Activated CD4-positive, alpha-beta memory T cell treated with anti-CD3 and anti-CD28 coated beads, Interleukin-2, amount 10 ng/mL, durations not matched to agents 7 days and 5 days (primary cell): ENCODE measurements at places on chromosomes 3 and 15. TPM values are rescaled to one million over a fixed set of nuclear protein-coding genes. Genes with fewer than 3 reads are reported as not detected.

DNA sequence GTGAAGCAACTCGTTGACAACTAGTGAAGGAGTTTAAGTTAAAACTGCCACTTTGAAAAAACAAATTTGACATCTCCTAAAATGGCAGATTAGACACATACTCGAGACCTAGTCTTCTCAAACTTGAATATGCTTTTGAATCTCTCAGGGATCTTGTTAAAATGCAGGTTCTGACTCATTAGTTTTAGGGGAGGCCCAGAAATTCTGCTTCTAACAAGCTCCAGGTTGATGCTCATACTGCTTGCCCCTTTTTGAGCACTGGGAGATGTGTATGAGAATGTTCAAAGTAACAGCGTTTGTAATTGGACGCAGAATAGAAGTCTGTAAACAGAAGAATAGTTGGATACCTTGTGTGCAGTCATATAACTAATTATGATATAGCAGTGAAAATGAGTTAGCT is 1.6 kb downstream of the C3orf38 start:
- DNase-seq = no peak
- peaks cover 51% of the 10 kb centered on the region for H3K4me1 ChIP-seq
- peak overlapping the region; percentile 34 for H3K27ac ChIP-seq
- peaks cover 38% of the 10 kb centered on the region for H3K36me3 ChIP-seq

EPHB1 gene
- 0.80 TPM for total RNA-seq

GRCh38 chr3:149658744-149659497 is 1.1 kb upstream of the WWTR1 start:
- H3K4me1 ChIP-seq = peaks cover 22% of the 10 kb centered on the region
- H3K27me3 ChIP-seq = peaks cover 53% of the 10 kb centered on the region
- DNase-seq = no peak

- H3K27ac ChIP-seq = no peak overlapping the region
- H3K4me1 ChIP-seq = no peaks in the 10 kb centered on the region
- no peaks in the 10 kb centered on the region for H3K27me3 ChIP-seq
- H3K4me3 ChIP-seq = no peak overlapping the region
Measured at GRCh38 chr15:100560323-100560722, 31.6 kb upstream of the CERS3 start.

TTC23 gene
- total RNA-seq = 1.6 TPM

DNA sequence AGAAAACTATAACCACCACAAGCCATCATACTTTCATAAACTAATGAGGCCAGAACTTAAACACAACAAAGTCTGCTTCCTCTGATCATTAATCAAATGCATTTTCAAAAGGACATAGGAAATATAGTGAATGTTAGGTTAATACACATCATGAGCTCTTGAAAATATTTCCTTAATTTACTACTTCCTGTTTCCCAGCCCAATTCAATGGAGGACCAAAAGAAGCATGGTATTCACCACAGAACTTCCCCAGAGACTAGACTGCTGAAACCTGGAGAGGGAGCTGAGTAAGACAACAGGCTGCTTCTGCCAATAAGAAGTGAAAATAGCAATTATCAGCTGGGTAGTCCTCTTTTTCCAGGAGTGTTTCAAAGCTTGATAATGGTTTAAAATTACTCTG is 250.3 kb downstream of the ULK4 start:
- peaks cover 2% of the 10 kb centered on the region for H3K36me3 ChIP-seq
- H3K4me3 ChIP-seq = no peak overlapping the region

- no peaks in the 10 kb centered on the region for H3K27me3 ChIP-seq
- no peak overlapping the region for H3K27ac ChIP-seq
- no peak for DNase-seq
Measured at GRCh38 chr3:105385819-105386508, 19.3 kb downstream of the ALCAM start.

DNA sequence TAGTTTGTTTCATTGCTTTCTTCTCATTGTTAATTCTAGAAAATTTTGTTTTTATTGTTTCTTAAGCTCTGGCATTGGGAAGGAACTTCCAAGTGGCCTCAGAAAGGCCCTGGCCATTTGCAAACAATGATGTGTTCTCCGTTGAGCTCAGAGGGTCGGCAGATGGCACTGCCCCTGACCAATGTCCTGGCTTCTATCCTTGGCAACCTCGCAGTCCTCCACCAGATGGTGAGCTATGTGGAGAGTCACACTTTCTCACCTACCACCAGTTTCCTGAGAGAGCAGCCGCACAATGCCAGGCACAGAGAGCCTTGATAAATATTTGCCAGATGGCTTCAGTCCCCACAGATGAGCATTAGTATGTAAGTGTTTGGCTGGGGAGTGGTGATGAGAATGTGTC is 343.7 kb downstream of the EPHB1 start:
- H3K4me1 ChIP-seq = no peaks in the 10 kb centered on the region
- no peak for DNase-seq
- H3K4me3 ChIP-seq = no peak overlapping the region
- no peak overlapping the region for H3K27ac ChIP-seq
- no peaks in the 10 kb centered on the region for H3K36me3 ChIP-seq

KLF15 gene
- not detected for total RNA-seq

DNA sequence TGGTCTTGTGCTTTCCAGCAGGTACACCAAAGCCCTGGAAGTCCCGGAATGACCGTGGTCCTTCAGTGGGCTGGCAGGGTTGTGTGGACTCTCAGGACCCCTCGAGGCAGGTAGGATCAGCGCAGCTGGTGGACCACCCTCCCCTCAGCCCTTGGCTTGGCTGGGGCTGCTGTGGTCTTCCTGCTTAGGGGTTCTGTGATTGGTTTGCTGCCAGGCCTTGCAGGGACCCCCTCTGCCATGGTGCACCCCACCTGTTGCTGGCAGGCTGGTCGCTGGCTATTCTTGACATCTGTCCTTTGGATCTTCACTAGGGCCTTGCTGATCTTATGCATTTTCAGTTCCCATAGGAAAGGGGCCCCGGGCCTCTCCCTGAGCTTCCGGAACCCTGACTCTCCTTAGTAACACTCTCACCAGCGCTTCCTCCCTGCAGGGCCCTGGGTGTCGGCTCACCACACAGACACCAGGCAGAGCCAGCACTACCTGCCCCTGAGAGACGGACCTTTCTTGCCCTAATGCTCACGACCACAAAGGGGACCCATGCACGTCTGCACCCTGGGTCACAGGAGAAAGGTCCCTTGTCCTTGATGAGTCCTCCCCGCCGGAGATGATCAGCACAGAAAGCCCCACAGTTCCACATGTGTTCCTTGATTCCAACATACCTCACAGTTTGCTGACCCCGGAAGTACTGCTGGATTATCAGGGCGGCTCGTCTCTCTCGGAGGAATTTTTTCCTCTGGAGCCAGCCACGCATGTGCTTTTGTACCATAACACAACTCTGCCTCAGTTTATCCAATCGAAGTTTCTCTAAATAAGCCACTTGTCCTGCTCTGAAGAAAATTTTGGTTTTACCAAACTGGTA is 51.7 kb downstream of the MYO5C start:
- H3K27me3 ChIP-seq = peaks cover 11% of the 10 kb centered on the region
- no peak overlapping the region for H3K4me3 ChIP-seq
- no peaks in the 10 kb centered on the region for H3K36me3 ChIP-seq
- DNase-seq = no peak

CNTN4 gene
- not detected for total RNA-seq

NR2E3 gene
- not detected for total RNA-seq

C2CD4B gene
- 0.40 TPM for total RNA-seq

- DNase-seq = no peak
- H3K4me3 ChIP-seq = no peak overlapping the region
- H3K27ac ChIP-seq = no peak overlapping the region
- H3K27me3 ChIP-seq = peaks cover 57% of the 10 kb centered on the region
Measured at GRCh38 chr15:75178938-75179745, 22.5 kb upstream of the C15orf39 start.

DNA sequence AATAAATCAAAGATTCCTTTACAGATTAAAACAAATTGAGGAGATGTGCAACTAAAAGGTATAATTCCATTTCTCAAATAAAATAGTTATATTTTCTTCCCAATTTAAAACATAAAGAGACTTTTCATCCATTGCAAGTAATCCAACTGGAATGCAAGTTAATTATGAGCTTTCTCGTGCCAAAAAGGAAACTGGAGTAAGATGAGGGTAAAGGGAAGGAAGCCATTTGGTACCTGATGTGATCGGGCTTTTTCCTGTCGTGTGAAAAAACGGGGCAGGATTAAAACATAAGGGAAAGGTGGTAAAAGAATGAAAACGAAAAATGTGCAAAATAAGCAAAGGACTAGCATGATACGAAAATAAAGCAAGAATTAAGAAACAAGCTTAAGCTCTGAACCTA is 41.8 kb upstream of the XXYLT1 start:
- no peak overlapping the region for H3K4me3 ChIP-seq
- H3K27ac ChIP-seq = no peak overlapping the region
- no peaks in the 10 kb centered on the region for H3K27me3 ChIP-seq
- H3K4me1 ChIP-seq = no peaks in the 10 kb centered on the region

GRCh38 chr3:184341925-184342324 is 4.5 kb downstream of the FAM131A start:
- no peak overlapping the region for H3K27ac ChIP-seq
- H3K36me3 ChIP-seq = peaks cover 2% of the 10 kb centered on the region
- H3K27me3 ChIP-seq = no peaks in the 10 kb centered on the region
- peaks cover 19% of the 10 kb centered on the region for H3K4me1 ChIP-seq
- DNase-seq = no peak

THAP10 gene
- total RNA-seq = 0.15 TPM

DNA sequence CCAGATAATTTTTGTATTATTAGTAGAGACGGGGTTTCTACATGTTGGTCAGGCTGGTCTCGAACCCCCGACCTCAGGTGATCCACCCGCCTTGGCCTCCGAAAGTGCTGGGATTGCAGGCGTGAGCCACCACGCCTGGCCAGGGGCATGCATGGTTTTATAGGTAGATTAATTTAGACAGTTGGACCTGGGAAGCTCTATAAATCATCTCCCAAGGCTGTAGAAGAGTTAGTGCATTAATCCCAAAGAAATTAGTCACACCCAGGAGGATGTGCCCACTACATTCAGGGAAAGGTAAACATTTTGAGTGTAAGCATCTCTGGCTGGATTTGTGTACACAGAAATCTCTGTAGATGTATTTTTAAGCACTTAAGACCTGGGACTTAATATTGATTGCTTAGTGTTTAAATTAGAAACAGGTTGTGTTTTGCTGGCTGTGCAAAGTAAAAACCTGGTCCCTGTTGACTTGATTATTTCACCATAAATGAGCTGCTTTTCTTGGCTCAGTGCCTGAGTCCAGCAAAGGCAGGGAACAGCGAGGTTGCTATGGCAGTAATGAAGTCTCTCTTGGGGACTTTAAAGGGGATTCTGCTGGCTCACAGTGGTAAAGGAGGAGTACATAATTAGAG is 19.2 kb downstream of the EXOSC7 start:
- no peak overlapping the region for H3K4me3 ChIP-seq
- H3K27ac ChIP-seq = no peak overlapping the region
- peaks cover 63% of the 10 kb centered on the region for H3K36me3 ChIP-seq

DNA sequence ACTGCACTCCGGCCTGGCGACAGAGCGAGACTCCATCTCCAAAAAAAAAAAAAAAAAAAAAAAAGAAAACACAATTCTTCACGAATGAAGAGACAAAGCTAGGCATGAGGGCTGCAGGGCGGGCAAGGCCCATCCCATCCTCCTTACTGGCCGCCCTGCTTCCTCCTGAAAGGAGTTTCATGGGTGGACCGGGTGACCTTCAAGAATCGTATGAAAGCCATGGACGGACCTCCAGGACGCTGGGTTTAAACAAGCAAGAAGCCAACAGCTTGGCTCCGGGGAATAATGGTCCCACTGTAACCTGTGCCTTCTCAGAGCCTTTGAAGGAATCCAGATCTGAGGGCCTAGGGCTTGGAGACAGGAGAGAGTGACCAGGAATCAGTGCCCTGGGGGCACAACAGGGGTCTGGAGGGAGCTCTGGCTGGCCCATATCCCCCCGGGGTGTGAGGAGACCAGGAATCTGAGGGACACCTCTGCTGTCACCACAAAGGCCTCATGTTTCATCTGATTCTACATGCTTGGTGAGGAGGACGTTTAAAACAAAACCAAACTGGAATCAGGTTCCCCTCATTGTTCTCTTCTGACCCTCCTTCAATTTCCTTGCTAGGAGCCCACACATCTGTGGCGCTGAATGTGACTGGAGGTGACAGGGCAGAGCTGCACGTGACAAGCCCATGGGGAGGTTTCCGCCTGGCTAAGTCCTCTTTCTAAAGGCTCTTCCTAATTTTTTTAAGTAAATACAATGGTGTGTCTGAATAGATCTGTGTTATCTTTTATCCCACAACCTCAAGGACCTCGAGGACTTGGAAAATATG is 46.1 kb downstream of the WHAMM start:
- DNase-seq = peak; percentile 8
- H3K4me3 ChIP-seq = no peak overlapping the region
- no peak overlapping the region for H3K27ac ChIP-seq
- H3K36me3 ChIP-seq = no peaks in the 10 kb centered on the region
- no peaks in the 10 kb centered on the region for H3K27me3 ChIP-seq
- H3K4me1 ChIP-seq = peaks cover 1% of the 10 kb centered on the region

CELSR3 gene
- total RNA-seq = 8.0 TPM

DNA sequence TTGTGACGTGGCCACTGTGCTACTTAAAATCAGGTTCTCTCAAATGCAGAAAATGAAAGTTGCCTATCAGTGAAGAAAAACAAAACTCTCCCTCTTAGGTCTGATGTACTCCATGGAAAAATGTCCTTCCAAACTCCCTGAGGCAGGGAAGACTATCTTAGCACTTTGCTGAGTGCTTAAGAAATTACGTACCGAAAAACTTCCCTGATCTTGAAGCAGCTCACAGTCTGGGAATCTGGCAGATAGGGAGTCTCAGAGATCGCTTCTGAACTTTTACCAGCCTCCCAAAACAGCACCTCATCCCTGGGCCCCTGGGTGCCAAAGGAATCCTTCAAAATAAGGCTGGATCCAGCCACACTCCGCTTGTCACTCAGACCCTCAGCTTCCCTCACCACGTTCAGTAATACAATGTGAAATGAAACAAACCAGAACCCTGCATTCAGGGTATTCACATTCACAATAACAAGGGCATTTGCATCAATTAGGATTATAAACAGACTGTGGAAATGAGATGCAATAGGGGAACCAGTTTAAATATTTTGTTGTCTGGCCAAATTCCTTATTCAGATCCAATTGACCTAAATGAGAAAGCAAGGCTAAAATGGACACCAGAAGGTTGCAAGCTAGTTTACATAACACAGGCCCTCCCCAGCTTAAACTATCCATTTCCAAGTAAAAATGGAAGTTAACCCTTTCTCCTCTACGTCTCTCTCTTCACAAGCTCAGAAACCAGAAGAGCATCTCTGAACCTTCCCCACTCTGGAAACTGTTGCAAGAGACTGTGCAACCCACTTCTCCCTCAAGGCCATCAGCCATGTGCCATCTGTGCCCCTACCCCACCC is 20.9 kb downstream of the OSBPL10 start:
- peaks cover 6% of the 10 kb centered on the region for H3K4me1 ChIP-seq
- H3K27me3 ChIP-seq = peaks cover 1% of the 10 kb centered on the region
- no peaks in the 10 kb centered on the region for H3K36me3 ChIP-seq
- no peak overlapping the region for H3K4me3 ChIP-seq

DNA sequence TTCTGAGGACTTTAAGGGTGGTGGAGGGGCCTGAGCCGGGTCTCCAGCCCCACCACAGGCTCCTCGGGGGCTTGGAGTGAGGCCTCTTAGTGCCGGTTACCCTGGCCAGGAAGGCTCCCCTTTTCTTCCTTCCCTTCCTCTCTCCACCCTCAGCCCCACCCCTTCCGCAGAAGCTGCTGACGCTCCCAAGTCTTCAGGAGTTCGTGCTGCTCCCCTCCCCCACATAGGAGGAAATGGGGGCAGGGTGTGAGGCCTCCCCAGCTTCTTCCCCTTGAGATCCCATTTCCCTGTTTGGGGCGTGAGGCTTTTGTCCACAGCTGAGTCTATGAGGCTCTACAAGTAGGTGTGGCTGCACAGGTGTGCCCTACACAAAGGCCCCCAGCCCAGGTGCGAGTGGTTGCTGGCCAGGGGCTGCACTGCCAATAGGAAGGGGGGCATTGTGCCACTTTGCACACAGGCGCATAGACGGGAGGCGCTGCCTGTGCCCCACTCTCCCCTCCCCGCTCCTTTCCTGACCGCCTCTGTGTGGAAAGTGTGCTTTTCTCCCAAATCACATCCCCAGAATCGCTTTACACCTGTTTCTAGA is 915 bp upstream of the CALML4 start:
- H3K4me3 ChIP-seq = peak overlapping the region; percentile 67
- H3K36me3 ChIP-seq = no peaks in the 10 kb centered on the region
- H3K27me3 ChIP-seq = no peaks in the 10 kb centered on the region
